ENCODE measurements at places on chromosomes 4 and X. TPM values are rescaled to one million over a fixed set of nuclear protein-coding genes. Genes with fewer than 3 reads are reported as not detected.

The GPR78 gene
- total RNA-seq = not detected

The SULT1E1 gene
- total RNA-seq = not detected

The SHOX gene
- total RNA-seq = not detected

The CT45A5 gene
- total RNA-seq = not detected

- DNase-seq = no peak
Observed at GRCh38 chrX:14235004-14235403, 205.3 kb upstream of the GEMIN8 start.

DNA sequence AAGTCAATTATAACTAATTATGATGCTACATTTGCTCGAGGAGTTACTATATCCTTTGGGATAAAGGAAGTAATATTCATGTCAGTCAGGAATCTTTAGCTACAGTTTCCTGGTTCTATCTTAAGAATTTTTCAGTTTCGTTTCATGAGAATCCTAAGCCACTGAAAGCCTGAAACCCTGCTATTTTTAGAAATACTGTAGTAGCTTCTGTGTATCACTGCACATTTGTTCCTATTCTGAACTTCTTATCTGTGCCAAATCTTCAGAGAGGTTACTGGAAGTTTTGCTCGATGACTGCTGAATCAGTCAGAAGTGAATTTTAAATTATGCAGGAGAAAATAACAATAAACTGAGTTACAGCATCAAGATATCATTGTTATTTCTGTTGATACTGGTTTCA lies 249.2 kb downstream of the TENM3 start:
- DNase-seq = no peak

- DNase-seq = no peak
Observed at GRCh38 chrX:136204571-136204970, 46.6 kb downstream of the MAP7D3 start.

The GAB1 gene
- total RNA-seq = 40.8 TPM

The TCEAL7 gene
- total RNA-seq = 5.5 TPM

DNA sequence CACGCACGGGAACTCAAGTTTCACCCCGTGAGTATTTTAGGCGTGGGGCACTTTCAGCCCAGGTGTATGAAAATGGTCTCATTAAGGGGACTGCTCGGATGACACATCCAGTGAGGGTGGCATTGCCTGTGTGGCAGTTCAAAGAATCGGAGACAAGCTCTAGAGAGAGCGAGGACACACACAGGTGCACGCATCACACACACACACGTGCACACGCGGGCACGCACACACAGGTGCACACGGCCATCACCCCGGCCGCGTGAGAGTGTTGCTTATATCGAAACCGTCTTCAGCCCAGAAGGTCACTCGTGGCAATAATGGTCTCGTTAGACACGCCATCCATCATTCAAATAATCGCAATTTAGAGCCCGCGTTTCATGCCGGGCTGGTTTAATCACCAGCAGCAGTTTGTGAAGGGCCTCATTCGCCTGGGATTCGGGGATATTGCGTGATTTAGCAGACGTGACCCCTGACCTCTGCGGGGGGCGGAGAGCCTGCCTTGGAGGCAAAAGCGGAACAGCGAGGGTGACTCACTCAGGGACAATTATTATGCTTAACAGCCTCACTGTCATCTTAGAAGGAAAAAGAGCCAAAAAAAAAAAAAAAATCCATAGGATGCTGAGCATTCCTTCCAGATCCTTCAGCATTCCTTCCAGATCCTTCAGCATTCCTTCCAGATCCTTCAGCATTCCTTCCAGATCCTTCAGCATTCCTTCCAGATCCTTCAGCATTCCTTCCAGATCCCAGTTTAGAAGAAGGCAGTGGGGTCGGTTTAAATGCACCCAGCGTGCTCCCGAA lies 89.4 kb upstream of the PPP2R3B start:
- DNase-seq = no peak

DNA sequence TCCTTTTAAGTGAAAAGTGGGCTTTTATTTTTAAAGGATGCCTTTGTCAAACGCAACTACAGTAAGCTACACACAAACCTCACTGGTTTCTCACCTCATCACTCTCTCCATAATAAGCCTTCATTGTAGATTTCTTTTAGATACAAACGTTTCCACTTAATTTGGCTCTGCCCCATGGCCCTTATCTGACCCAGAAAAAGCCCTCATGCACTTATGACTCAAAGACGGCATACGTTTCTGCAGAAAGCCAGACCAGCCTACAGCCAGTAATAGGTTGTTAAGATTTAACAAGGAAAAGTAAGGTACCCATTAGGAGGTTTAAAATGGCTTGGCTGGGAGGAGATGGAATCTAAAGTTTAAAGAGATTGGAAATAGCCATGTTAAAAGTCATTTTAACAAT lies 914.6 kb upstream of the INTU start:
- no peak for DNase-seq

- no peak for DNase-seq
Observed at GRCh38 chrX:13829983-13830382, 13.1 kb upstream of the GPM6B start.

- no peak for DNase-seq
Observed at GRCh38 chr4:123256901-123257300, 139.7 kb upstream of the SPRY1 start.

DNA sequence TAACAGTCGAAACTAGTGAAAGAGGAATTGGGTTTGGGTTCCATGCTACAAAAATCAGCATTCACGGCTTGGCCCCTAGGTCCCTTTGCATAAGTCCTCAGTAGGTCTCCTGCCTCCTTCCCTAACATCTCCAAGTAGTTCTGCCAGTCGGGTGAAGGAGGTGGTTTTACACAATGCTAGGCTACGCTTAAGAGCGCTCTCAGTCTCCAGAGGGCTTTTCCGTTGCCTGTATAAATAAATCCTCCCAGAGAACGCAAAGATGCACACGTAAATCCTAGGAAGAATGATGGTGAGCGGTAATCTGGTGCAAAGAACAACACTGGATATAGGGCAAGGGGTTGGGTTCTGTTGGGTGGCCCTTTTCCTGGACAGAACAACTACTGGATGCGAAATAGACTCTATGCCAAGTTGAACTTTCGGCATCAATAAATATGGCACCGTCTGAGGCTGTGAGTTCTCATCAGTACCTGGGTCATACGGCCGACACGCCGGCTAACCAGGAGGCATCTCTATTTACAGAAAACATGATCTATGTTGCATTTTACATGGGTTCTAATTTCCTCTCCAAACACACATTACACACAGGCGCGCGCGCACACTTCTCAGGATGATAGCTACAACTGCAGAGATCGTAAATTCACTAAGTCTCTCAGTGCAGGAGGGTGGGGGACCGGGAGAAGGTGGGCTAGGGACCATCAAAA lies 1.3 kb downstream of the CAMK2D start:
- DNase-seq = peak; percentile 41

GRCh38 chr4:121674191-121674590 lies 22.6 kb downstream of the ANXA5 start:
- DNase-seq = no peak

GRCh38 chr4:110131916-110132315 lies 66.5 kb downstream of the ELOVL6 start:
- DNase-seq = no peak

The ASMT gene
- total RNA-seq = not detected

GRCh38 chr4:87555773-87556619 lies 26.8 kb upstream of the SPARCL1 start:
- no peak for DNase-seq

- DNase-seq = no peak
Observed at GRCh38 chrX:36443007-36443406, 523.5 kb downstream of the CFAP47 start.

- DNase-seq = no peak
Observed at GRCh38 chr4:1409079-1409478, 2.8 kb upstream of the NKX1-1 start.

The TLR3 gene
- total RNA-seq = 11.5 TPM

- no peak for DNase-seq
Observed at GRCh38 chrX:40267334-40268187, 169.8 kb upstream of the BCOR start.

GRCh38 chr4:161920304-161921052 lies 243.3 kb downstream of the FSTL5 start:
- DNase-seq = no peak

DNA sequence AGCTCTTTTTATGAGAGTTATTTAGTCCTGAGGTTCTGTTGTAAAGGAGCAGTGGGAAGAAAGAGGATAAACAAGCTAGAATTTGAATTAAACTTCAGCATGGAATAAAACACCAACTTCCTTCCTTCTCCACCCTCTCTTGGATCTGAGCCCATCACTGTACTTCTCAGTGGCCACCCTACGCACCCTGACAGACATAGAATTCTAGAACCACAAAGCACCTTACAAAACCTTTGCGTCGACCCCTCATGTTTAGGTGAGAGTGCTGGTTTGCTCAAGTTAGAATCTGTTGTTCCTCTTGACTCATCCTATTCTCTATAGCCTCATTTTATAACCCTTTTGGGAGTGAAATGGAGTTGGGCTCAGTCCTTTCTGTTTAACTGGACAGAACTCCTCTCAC lies 84.6 kb upstream of the RPL34 start:
- no peak for DNase-seq

- DNase-seq = peak; percentile 32
Observed at GRCh38 chrX:47143894-47144625, 442 bp downstream of the NDUFB11 start.

DNA sequence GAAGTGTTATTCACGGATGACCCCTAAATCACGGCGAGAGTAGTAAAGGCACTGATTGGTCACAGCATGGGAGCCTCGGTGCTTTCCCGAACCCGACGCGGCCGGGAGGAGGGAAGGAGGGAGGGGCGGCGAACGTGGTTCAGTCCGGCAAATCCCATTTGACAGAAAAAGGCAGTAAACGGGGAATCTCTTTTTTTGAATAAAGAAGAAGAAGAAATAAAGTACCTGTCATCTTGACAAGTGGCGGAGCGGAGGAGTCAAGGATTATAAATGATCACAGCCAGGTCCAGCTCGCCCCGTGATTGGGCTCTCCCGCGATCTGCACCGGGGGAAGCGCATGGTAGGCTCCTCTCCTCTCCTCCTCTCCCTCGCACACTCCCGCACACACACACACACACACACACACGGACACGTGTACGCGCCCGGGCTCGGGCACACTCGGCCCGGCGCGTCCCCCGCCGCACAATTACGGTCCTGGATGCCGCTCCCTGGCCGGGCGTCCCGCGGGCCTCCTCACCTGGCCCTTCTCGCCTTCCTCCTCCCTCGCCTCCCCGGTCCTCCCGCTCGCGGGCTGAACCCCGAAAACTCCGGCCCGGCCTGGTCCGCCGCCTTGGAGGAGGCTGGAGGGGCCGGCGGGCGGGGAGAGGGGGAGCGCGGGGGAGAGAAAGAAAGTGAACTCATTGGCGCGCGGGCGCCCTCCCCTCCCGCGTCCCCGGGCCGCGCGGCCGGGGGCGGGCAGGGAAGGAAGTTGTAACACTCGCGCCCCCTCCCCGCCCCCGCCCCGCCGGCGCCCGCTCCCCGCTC lies 99.2 kb upstream of the TENM3 start:
- peak; percentile 60 for DNase-seq

GRCh38 chrX:22389556-22390179 lies 117.0 kb downstream of the CBLL2 start:
- DNase-seq = no peak

- DNase-seq = no peak
Observed at GRCh38 chr4:48175328-48175727, 41.3 kb upstream of the TXK start.

- DNase-seq = no peak
Observed at GRCh38 chrX:120561634-120562568, 1.1 kb upstream of the CUL4B start.

DNA sequence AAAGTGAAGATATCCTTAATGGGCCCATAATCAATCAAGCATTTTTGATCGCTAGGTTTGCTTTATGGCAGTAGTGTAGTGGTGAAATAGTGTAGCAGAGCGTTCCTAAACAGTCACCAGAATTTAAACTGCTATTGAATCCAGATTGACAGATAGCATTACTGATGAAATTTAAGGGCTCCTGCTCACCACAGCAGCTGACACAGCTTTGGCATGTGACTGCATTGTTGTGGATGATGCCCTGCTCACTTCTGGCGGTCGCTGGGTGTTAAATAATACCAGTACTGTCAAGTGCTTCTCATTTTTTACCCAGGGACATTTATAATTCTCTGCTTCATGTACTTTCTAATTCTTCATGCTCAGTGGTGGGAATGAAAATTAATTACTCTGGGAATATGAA lies 102.0 kb upstream of the ARHGAP24 start:
- no peak for DNase-seq

GRCh38 chr4:946517-947471 lies 14.5 kb downstream of the TMEM175 start:
- no peak for DNase-seq
